Ammon's horn (tissue), 1 donor: ENCODE measurements at places on chromosomes 5 and 9.

- DNase-seq, result no peak
These were observed 275.8 kb upstream of the IRX2 start for GRCh38 chr5:3027185-3027865.

DNA sequence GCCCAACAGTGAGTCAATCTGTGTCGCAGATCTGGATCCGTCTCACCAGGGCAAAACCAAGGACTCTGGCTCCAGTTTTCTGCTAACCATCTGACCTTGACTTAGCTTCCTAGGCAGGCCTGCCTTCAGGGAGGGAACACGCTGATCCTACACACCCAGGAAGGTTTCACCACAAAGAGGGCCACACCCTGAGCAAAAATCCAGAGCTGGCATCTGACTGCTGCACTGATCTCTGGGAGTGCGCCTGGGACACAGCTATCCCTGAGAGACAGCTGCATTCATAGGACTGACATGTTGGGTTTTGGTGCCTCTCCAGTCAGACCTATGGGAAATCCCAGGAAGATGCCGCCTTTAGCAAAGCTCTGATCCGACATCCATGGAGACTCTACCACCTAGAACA is 47.5 kb downstream of the CDK5RAP2 start:
- DNase-seq, result no peak

DNA sequence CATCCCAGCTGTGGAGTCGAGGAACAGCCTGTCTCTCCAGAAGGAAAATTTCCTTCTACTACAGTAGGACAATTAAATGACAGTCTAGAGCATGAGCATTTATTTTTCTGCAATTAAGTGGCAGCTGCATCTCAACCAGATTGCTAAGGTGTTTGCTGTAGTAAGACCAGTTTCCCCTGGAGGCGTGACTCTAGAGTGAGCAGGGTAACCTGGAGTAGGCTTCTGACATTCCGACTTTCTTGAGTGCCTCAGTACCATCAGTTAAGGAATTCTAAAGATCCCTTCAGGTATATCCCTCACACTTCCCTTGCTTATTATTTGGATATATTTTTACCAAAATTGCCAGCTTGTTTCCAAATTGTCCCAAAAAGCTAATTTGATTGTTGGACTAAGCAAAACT is 59.2 kb upstream of the IRX2 start:
- no peak for DNase-seq

GRCh38 chr9:99491408-99492158 is 269.5 kb downstream of the SEC61B start:
- DNase-seq, result no peak

DNA sequence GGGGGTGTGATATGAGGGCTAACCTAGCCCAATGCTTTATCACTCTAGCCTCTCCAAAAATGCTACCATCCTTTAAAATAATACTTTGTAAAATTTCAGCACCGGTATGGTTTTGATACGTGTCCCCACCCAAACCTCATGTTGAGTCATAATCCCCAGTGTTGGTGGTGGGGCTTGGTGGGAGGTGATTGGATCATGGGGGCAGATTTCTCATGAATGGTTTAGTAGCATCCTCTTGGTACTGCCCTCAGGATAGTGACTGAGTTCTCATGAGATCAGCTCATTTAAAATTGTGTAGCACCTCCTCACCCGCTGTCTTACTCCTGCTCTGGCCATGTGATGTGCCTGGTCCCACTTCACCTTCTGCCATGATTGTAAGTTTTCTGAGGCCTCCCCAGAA is 35.0 kb upstream of the ANKH start:
- DNase-seq, result no peak

- peak; percentile 4 for DNase-seq
These were observed 268.2 kb upstream of the RFX3 start for GRCh38 chr9:3793971-3794383.

DNA sequence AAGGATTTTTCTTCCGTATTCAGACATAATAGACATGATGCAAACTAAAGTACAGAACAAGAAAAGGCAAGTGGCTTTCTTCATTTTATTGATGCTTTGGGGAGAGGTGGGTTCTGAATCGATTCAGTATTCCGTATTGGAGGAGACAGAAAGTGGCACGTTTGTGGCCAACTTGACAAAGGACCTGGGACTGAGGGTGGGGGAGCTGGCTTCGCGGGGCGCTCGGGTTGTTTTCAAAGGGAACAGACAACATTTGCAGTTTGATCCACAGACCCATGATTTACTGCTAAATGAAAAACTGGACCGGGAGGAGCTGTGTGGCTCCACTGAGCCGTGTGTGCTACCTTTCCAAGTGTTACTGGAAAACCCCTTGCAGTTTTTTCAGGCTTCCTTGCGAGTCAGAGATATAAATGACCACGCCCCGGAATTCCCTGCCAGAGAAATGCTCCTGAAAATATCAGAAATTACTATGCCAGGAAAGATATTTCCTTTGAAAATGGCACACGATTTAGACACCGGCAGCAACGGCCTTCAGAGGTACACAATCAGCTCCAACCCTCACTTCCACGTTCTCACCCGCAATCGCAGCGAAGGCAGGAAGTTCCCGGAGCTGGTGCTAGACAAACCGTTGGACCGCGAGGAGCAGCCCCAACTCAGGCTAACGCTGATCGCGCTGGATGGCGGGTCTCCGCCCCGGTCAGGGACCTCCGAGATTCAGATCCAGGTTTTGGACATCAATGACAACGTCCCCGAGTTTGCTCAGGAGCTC is 551 bp downstream of the PCDHB6 start:
- DNase-seq, result no peak

DNA sequence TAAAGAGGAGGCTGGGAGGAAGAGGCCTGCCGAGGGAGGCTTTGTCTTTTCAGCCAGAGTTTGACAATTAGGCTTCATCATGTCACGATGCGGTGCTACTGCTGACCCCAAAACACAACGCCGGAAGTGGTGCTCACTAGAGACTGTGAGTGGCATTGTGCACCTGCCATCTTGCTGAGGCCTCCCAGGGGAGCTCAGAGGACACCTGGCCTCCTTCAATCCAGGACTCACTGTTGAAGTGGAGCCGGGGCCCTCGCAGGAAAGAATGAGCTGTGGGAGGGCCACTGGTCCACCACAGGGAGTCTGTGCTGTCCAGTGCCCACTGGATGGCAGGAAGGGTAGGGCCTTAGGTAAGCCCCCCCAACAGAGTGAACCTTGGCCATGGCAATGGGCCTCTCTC is 12.7 kb upstream of the SLC25A48 start:
- no peak for DNase-seq

DNA sequence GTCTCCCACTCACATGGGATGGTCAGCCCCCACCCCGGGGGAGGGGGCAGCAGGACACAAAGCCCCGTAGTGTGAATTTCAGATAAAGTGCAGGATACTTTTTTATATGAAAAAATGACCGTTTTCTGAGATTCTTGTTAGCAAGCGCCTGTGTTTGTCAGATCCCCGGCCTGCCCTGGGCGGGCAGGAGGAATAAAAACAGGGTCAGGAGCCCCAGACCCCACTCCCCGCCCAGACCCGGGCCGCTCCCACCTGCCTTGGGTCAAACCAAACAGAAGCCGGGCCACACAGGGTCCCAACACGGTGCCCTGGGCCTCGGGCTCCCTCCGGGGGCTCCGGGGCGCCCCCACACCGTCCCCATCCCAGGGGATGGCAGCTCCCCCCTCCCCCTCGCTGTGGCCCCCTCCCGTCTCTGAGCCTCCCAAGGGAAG is 13.5 kb upstream of the NRARP start:
- no peak for DNase-seq

DNA sequence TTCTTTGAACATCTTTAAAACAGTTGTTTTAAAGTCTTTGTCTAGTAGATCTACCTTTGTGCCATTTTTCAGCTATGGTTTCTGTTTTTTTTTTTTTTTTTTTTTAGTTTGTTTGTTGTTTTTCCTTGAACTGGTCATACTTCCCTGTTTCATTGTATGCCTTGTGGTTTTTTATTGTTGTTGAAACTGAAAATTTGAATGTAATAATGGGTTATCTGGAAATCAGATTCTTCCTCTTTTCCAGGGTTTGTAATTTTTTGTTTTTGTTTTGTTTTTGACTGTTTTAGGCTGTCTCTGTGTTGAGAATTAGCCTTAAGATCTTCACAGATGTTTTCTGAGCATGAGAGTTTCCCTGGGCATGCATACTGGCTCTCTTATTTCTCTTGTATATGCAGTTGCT is 269.6 kb upstream of the DAP start:
- no peak for DNase-seq

DNA sequence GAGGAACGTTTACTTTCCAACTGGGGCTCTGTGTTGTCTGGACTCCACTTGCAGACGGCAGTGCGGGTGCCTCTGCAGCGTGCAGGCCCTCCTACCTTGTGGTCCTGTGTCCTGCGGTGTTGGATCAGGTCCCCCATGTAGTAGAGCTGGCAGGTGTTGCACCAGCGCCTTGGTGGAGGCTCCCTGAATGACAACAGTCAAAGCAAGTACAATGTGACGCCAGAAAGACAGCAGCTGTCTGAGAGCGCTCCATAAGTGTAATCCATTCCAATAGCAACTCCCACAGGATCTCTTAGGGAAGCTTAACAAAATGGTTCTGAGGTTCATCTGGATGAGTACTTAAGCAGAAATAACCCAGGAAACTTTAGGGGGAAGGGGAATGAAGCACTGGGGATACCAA is 9.9 kb downstream of the BBLN start:
- DNase-seq, result peak; percentile 65

- peak; percentile 84 for DNase-seq
These were observed 131.2 kb upstream of the LMX1B start for GRCh38 chr9:126482361-126483044.

GRCh38 chr9:98944734-98945074 is 997 bp downstream of the COL15A1 start:
- no peak for DNase-seq

- DNase-seq, result no peak
These were observed 81.7 kb downstream of the ADAMTS19 start for GRCh38 chr5:129541648-129542251.

DNA sequence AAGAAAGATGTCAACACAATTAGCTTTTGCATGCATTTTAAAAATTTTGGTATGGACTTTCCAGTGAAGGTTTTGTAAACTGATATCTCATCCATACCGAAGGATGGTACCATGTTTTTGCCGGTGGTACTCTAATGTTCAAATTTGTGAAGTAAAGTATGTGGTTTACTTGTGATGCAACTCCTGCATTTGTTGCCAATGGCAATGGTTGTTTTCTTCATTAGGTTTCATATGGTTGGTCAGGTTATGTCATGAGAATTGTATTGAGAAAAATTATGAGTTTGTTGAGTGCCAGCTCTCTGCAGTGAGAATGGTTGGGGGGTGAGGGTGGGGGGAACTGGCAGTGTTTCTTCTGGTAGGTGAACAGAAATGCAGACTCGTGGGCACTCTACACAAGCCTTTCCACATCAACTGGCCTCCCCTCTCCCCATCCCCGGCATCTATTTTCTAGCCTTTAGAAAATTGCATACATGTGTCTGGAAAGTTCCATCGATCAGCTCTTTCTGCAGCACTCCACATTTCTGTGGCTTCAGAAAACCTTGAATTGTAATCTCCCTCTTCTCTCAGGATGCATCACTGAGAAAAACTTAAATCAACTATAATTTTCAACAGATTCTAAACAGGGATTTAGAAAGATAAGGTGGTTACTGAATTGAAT is 107.7 kb downstream of the PDE4D start:
- DNase-seq, result no peak

GRCh38 chr9:137969685-137970084 is 92.1 kb downstream of the CACNA1B start:
- DNase-seq, result no peak

DNA sequence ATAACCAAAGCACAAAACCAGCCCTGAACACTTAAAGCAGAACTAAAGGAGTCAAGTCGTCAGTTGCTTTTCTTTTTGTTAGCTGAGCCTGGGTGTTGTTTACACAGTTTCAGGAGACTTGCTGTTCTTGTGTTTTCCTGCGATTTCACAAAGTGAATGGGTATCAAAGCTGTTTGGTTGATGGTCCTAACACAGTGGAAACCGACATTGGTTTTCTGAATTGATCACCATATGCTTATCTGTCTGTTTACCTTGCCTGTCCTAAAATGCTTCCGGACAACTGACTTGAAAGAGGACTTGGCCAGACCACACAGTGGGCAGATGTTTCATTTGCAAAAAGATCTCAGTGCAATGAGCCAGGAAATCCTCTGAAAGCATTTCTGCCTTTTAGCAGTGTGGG is 676.4 kb downstream of the PRELID2 start:
- no peak for DNase-seq

DNA sequence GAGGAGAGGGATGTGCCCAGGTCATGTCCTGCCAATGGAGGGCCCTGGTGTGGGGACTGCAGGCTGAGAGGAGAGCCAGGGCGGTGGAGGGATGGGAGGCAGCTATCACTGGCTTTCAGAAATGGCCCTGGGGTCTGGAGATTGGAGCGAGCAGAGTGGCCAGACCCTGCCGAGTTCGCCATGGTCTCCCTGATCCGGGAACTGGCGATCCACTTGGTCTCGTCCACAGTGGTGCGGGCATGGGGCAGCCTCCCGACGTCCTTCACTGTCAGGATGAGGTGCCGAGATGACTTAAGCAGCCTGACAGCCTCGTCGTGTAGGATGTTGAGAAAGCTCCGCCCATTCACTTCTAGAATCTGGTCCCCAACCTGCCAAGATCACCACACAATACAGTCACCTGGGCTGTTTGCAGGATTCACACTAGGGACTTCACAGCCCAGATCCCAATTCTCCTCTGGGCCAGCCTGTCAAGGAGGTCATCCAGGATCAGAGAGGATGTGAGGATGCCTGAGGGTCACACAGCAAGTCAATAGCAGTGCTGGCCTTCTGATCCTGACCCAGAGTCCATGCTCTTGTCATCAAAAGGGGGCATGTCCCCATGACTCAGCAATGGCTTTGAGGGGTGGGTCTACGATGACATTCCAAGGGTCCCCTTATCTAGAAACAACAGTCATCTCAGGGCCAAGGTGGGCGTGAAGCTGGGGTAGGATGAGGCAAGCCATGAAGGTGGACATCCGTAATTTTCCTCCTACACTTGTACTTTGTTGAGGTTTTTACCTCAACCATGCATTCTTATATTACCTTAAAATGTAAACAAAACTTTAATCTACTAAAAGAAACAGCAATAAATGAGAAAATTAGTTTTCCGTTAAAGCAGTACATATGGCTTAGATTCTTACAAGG is 38.5 kb upstream of the AKNA start:
- DNase-seq, result no peak

- peak; percentile 63 for DNase-seq
These were observed 373.6 kb downstream of the ADGRV1 start for GRCh38 chr5:90932052-90932699.

GRCh38 chr9:109779711-109780452 is at the start of gene PALM2AKAP2:
Gene PALM2AKAP2 (plus strand): TSS chr9:109780198. CDS start chr9:109780489, 291 bp downstream.
- DNase-seq, result peak; percentile 54

DNA sequence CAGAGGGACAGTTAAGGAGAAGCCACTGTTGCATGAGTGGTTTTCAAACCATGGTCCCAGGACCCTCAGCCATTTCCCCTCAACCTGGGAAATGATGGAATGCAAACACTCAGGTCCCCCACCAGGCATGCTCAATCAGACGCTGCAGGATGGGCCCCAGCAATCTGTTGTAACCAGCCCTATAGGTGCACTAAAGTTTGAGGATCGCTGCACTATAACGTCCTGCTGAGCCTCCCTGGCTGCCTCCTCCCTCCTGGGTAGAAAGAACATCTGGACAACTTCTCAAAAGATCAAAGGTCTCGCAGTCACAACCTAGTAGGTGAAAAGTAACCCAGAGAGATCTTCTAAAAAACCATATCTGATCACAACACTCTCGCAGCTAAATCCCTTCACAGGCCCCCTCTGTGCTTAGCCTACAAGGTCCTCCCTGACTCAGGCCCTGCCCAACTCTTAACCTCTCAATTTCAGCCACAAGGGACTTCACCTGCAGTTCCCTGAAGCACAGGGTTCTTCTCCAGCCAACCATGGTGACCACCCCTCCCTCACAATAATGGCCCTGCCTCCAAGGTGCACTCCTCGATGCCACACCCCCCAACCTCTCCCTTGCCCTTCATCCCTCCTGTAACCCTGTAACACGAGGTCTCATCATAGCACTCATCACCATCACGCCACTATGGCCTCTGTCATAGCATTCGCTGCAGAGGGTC is 3.5 kb downstream of the SHB start:
- DNase-seq, result no peak
